Lower lobe of right lung (tissue), 2 donors: ENCODE measurements at places on chromosomes 12 and 14. TPM values are rescaled to one million over a fixed set of nuclear protein-coding genes. Genes with fewer than 3 reads are reported as not detected.

The CCDC177 gene
- total RNA-seq = not detected

The TMPRSS12 gene
- total RNA-seq = not detected

The CCDC38 gene
- 0.24 TPM for total RNA-seq

The NELL2 gene
- total RNA-seq = 6.6 TPM

The KCNC2 gene
- not detected for total RNA-seq

The BAG5 gene
- 29.8 TPM for total RNA-seq

The DPF3 gene
- 0.59 TPM for total RNA-seq

The VWF gene
- 468 TPM for total RNA-seq

The SIRT4 gene
- total RNA-seq = 2.1 TPM

The ASPG gene
- 4.6 TPM for total RNA-seq

The GPR65 gene
- 13.4 TPM for total RNA-seq

The OGFOD2 gene
- total RNA-seq = 19.5 TPM

The SMAGP gene
- total RNA-seq = 31.3 TPM

The SRRM4 gene
- not detected for total RNA-seq

The ARHGDIB gene
- total RNA-seq = 313 TPM

The ERC1 gene
- total RNA-seq = 66.3 TPM

The FAM181A gene
- 6.4 TPM for total RNA-seq

The CLEC6A gene
- total RNA-seq = 3.4 TPM

The KRT79 gene
- total RNA-seq = 3.9 TPM

The HCAR3 gene
- total RNA-seq = 6.9 TPM

The KRT77 gene
- total RNA-seq = not detected

The KCNK10 gene
- not detected for total RNA-seq

The FUT8 gene
- 46.1 TPM for total RNA-seq

The PRIMA1 gene
- total RNA-seq = 3.0 TPM

The C12orf60 gene
- total RNA-seq = 0.77 TPM
